ENCODE measurements at places on chromosomes 11 and 22.

- no peak for DNase-seq
Measured at GRCh38 chr11:55697817-55698216, 35.8 kb downstream of the OR4C6 start.

GRCh38 chr11:84890676-84891075 is 736.5 kb downstream of the DLG2 start:
- peak; percentile 35 for DNase-seq

- DNase-seq, result no peak
Measured at GRCh38 chr11:20045098-20045688, 115.1 kb downstream of the DBX1 start.

DNA sequence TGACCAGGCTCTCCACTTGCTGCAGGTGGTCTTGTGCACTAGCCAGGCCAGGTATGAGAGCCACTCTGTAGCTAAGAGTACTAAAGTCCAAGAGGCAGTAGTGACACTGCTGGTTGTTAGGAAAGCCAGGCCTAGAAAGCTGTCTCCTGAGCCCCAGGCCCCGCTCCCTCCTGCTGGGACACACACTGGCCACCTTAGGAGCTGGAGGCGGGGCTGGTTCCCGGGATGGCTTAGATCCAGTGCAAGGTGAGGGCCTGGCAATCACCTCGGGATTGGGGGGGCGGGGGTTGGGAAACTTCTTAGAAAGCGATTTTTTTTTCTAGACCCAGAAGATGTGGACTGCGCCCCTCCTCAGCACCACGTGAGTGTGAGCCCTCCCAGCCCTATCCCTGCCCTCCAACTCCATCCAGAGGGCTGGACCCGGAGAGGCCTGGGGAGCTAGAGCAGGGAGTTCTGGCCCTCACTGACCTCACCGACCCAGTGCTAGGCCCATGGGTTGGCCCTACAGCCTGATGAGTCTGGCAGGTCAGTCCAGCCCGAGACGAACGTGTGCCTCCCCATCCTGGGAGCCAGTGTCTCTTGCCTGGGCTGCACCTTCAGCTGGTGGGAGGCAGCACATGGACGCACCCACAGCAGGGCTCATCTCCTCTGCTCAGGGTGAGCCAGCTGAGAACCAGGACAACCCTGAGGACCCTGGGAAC is 18.1 kb downstream of the SLC37A2 start:
- no peak for DNase-seq

DNA sequence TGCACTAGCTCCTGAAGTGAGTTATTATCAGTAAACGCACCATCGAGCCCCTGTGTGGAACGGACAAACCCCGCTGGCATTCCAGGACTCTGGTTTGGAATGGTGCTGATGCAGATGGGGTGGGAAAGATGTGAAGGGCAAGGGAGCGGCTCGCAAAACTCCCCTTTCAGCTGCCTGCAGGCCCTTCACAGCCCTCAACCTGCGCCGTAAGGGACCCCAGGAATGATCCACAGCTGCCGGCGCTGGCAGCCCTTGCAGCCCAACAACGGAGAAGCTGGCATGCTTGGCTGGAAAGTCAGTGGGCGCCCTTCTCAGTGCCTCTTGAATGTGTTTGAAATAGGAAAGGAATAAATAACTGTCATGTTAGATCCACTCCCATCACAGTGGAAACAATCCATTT is 1445.5 kb downstream of the BRD1 start:
- DNase-seq, result no peak

- no peak for DNase-seq
Measured at GRCh38 chr22:19874307-19875060, 19.8 kb upstream of the GNB1L start.
